Karpas-422 (cell line): ENCODE measurements at places on chromosomes 11 and 22.

GRCh38 chr22:47914481-47915097 is 1152.1 kb downstream of the TBC1D22A start:
- peak; percentile 61 for DNase-seq
- no peak overlapping the region for H3K4me3 ChIP-seq
- no peak overlapping the region for H3K27ac ChIP-seq
- H3K4me1 ChIP-seq = peaks cover 14% of the 10 kb centered on the region
- H3K36me3 ChIP-seq = no peaks in the 10 kb centered on the region

- no peaks in the 10 kb centered on the region for H3K36me3 ChIP-seq
- peak; percentile 92 for DNase-seq
- H3K4me1 ChIP-seq = peaks cover 24% of the 10 kb centered on the region
- H3K27ac ChIP-seq = peak overlapping the region; percentile 81
- no peaks in the 10 kb centered on the region for H3K27me3 ChIP-seq
Observed at GRCh38 chr11:797296-798092, 587 bp downstream of the SLC25A22 start.

GRCh38 chr11:66975405-66976027 is 412 bp downstream of the C11orf86 start:
- H3K36me3 ChIP-seq = no peaks in the 10 kb centered on the region
- no peak for DNase-seq
- H3K4me1 ChIP-seq = no peaks in the 10 kb centered on the region
- H3K4me3 ChIP-seq = no peak overlapping the region

- no peak overlapping the region for H3K4me3 ChIP-seq
Observed at GRCh38 chr11:76062733-76063132, 143.6 kb downstream of the WNT11 start.

- H3K27me3 ChIP-seq = no peaks in the 10 kb centered on the region
- H3K36me3 ChIP-seq = no peaks in the 10 kb centered on the region
- no peak overlapping the region for H3K4me3 ChIP-seq
- no peak for DNase-seq
- H3K27ac ChIP-seq = no peak overlapping the region
- no peaks in the 10 kb centered on the region for H3K4me1 ChIP-seq
Observed at GRCh38 chr11:122627745-122628144, 27.8 kb upstream of the UBASH3B start.
